ENCODE measurements at places on chromosomes 16 and 17. TPM values are rescaled to one million over a fixed set of nuclear protein-coding genes. Genes with fewer than 3 reads are reported as not detected.

CCL8 gene
- polyA plus RNA-seq = 0.17 TPM

DYNLRB2 gene
- polyA plus RNA-seq = not detected

RETREG3 gene
- polyA plus RNA-seq = 34.0 TPM

SEC14L5 gene
- not detected for polyA plus RNA-seq

BEAN1 gene
- polyA plus RNA-seq = 0.12 TPM

RPL13 gene
- 5,471 TPM for polyA plus RNA-seq

CHD9NB gene
- not detected for polyA plus RNA-seq

LGALS9B gene
- polyA plus RNA-seq = not detected

ASGR1 gene
- polyA plus RNA-seq = 82.0 TPM

MT1F gene
- polyA plus RNA-seq = 13.6 TPM

PNMT gene
- polyA plus RNA-seq = not detected

RBL2 gene
- 54.3 TPM for polyA plus RNA-seq

CCDC200 gene
- not detected for polyA plus RNA-seq

CTF1 gene
- not detected for polyA plus RNA-seq

DNA sequence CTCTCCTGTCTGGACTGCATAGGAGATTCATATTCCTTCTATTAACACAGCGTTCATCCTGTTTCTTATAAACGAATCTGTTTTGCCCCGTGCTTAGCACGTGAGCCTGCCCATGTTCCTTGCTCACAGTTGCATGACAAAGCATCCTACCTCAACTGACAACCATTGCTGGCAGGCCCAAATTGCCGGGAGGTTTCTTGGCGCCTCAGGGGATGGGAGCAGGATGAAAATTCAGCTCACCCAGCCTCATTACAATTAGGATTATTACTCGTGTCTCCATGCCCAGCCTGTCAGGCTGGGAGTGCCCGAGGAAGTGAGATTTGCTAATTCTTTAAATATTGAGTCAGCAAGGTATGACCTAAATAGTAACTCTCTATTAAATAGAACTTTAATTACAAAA is 36.7 kb upstream of the HELZ start:
- no peak for DNase-seq

DNA sequence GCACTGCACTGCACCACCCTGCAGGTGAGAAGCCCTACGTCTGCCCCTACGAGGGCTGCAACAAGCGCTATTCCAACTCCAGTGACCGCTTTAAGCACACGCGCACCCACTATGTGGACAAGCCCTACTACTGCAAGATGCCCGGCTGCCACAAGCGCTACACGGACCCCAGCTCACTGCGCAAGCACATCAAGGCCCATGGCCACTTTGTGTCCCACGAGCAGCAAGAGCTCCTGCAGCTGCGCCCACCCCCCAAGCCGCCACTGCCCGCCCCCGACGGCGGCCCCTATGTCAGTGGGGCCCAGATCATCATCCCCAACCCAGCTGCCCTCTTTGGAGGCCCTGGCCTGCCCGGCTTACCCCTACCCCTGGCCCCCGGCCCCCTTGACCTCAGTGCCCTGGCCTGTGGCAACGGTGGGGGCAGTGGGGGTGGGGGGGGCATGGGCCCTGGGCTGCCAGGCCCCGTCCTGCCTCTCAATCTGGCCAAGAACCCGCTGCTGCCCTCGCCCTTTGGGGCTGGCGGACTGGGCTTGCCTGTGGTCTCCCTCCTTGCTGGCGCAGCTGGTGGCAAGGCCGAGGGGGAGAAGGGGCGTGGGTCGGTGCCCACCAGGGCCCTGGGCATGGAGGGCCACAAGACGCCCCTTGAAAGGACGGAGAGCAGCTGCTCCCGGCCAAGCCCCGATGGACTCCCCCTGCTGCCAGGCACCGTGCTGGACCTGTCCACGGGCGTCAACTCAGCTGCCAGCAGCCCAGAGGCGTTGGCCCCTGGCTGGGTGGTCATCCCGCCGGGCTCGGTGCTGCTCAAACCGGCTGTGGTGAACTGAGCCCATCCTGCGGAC is 14.2 kb downstream of the PAM16 start:
- no peak for DNase-seq

DNA sequence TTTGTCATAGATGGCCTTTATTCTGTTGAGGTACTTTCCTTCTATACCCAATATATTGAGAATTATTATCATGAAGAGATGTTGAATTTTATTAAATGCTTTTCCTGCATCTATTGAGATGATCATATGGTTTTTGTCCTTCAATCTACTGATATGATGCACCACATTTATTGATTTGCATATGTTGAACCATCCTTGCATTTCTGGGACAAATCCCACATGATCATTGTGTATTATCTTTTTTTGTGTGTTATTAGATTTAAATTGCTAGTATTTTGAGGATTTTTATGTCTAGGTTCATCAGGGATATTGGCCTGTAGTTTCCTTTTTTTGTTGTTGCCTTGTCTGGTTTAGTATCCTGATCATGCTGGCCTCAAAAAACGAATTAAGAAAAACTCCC is 124.5 kb upstream of the CES5A start:
- DNase-seq = no peak

DNA sequence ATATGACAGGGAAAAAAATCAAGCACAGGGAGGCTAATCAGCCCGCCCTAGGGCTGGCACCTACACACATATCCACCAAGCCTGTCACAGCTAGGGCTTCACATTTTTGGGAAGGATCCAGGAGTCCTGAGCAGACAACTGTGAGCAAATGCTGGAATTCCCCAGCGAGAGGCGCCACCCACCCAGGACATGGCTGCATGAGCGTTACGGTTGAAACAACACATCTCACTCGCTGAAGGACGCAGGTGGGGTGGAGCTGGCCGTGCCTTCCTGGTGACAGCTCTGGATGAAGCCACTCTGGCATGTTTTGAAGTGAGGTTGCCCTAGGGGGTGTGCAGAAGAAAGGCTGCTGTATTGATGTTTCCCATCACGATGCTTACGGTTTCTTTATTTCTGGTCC is 315.1 kb upstream of the EEF2KMT start:
- DNase-seq = no peak

GRCh38 chr16:10776280-10776679 is 32.6 kb downstream of the NUBP1 start:
- no peak for DNase-seq

- DNase-seq = no peak
Observed at GRCh38 chr16:54938212-54939028, 7.8 kb downstream of the IRX5 start.

DNA sequence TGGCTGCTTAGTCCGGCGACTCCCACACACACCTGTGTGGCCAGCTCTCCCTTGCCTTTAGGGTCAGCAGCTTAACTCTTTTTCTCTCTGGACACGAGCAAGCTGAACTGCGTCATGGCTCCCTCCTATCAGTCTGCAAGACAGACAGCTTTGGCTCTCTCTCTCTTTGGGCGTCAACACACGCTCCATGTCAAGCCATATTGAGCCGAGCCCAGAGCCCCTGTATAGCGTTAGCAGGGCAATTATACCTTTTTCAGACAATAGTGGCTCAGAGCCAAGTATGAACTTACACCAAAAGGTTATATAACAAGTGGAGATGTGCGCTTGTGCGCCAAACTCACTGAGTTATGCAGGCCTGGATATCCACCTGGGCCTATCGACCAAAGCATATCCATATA is 34.8 kb upstream of the APPBP2 start:
- no peak for DNase-seq

DNA sequence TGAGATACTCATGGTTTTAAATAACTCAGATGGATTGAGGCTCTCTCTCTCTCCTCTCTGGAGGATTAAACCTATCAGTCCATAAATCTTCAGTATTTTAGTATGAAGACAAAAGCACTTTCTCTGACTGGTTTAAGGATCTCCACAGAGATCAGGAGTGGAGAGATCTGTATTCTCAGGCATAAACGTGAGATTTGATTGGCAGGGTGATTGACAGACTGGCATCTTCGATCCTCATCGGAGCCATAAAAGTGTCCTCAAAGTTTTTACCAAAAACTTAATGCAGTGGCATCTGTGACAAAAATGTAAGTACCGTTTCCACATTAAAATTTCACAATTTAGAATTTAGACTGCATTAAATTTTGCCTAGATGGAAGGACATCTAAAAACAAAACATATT is 870.1 kb downstream of the KCNJ2 start:
- no peak for DNase-seq

GRCh38 chr17:17384961-17385360 is 81.8 kb downstream of the NT5M start:
- no peak for DNase-seq

- DNase-seq = no peak
Observed at GRCh38 chr17:34761646-34762045, 182.3 kb downstream of the TMEM132E start.

DNA sequence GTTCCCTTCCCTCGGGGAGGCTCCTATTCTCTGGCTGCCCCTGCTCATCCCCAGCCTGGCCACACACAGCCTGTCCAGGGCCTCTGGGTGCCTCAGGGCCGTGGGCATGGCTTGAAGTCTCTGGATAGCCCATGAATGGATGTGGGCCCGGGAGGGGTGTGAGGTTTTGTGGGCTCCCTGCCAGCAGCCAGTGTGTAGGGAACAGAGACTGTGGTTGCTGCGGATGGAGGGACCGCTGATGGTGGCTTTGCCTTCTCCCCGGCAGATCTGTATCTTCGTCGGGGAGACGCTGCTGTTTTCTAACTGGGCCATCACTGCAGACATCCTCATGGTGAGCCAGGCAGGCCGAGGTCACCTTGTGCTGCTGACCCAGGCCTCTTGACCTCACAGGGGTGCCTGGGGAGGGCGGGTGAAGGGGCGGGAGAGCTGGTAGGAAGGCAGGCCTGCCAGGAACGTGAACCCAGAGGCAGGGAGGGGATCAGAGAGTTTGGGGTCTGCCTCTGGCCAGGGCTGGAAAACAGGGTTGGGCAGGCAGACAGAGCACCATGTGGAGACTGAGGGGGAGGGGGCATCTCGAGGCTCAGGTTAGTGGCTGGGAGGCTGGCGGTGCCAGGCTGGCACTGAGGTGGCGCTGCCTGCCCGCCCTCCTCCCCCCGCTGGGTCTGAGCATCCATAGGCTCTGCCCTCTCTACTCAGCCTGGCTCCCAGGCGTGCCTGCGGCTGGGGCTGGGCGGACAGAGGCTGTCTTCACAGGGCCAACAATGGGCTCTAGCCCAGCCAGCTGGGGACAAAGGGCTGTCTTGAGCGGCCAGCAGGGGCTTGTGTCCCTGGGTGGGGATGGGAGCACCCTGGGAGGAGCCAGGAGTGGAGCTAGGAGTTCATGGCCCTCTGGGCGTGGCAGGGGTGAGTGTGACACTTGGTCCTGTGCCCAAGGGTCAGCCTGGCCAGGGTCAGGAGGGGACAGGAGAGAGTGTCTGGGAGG is 21.4 kb downstream of the MYBBP1A start:
- DNase-seq = no peak

- no peak for DNase-seq
Observed at GRCh38 chr17:7729816-7730215, 12.3 kb downstream of the DNAH2 start.

- no peak for DNase-seq
Observed at GRCh38 chr17:73941919-73942530, 261.5 kb upstream of the RPL38 start.

DNA sequence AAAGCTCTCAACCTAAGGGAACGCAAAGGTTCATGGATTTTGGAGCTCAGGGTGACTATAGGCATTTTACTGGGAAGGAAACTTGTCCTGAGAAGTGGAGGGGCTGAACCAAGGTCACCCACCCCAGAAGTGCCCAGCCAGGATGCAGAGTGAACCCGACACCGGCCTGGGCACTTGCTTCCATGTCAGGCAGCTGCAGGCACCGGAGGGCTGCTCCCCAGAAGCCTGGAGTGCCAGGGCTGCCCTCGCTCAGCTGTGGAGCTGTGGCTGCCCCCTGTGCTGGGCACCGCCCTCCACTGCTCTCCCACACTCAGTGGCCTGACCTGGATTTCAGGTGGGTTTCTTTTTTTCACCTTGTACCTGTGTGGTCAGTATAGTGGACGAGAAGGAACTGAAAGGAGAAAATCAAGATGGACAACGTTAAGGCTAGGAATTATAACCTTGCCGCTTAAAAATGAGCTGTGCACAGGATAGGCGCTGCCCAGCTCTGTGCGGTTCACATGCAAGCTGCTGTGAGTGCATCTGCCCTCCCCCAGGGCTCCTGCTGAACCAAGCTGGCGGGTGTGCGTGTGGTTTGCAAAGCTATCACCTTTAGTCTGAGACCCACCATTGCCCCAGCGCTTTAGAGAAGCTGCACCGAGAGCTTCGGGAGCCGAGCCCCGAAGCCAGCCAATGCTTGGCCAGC is 2.2 kb downstream of the MAPK8IP3 start:
- no peak for DNase-seq

GRCh38 chr16:85718682-85719081 is 29.9 kb upstream of the GINS2 start:
- DNase-seq = no peak

GRCh38 chr17:48841395-48841831 is 10.6 kb downstream of the CALCOCO2 start:
- peak; percentile 85 for DNase-seq

GRCh38 chr17:77332981-77333685 is 192.4 kb downstream of the SEC14L1 start:
- DNase-seq = peak; percentile 50

GRCh38 chr17:57357392-57357784 is 101.1 kb downstream of the MSI2 start:
- DNase-seq = no peak

All from CD14-positive monocyte (primary cell).